ENCODE measurements at places on chromosomes 16 and 17.

- no peak for DNase-seq
Observed at GRCh38 chr17:17621254-17621653, 29.7 kb upstream of the PEMT start.

DNA sequence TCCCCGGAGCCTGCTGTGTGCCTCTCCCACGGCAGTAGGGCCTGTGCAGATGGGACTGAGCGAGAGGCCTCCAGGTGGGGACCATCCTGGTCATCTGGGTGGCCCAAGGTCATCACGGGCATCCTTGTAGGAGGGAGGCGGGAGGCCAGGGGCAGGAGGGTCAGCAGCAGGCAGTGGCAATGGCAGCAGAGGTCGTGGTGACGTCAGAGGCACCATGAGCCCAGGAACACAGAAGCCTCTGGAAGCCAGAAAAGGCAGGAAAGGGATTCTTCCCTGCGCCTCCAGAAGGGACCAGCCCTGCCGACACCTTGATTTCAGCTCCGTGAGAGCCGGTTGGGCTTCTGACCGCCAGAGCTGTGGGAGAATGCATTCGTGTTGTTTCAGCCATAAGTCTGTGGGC lies 190.3 kb downstream of the BANP start:
- DNase-seq = no peak

DNA sequence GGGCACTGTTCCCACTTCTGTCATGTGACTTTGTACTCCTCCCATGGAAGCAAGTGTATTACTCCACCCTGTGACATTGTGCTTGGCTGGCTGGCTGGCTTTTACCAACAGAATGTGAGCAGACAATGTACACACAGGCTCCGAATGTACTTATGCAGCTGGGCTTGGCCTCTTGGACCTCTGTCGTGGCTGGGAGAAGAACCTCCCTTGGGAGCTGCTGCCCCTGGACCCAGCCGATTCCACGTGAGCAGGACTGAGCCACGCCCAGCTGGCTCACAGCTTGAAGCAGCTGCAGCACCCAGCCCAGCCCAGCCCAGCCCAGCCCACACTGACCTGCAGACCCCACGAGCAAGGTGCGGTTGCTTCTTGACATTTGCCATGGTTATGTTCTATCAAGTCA lies 177.5 kb downstream of the RBFOX3 start:
- no peak for DNase-seq

DNA sequence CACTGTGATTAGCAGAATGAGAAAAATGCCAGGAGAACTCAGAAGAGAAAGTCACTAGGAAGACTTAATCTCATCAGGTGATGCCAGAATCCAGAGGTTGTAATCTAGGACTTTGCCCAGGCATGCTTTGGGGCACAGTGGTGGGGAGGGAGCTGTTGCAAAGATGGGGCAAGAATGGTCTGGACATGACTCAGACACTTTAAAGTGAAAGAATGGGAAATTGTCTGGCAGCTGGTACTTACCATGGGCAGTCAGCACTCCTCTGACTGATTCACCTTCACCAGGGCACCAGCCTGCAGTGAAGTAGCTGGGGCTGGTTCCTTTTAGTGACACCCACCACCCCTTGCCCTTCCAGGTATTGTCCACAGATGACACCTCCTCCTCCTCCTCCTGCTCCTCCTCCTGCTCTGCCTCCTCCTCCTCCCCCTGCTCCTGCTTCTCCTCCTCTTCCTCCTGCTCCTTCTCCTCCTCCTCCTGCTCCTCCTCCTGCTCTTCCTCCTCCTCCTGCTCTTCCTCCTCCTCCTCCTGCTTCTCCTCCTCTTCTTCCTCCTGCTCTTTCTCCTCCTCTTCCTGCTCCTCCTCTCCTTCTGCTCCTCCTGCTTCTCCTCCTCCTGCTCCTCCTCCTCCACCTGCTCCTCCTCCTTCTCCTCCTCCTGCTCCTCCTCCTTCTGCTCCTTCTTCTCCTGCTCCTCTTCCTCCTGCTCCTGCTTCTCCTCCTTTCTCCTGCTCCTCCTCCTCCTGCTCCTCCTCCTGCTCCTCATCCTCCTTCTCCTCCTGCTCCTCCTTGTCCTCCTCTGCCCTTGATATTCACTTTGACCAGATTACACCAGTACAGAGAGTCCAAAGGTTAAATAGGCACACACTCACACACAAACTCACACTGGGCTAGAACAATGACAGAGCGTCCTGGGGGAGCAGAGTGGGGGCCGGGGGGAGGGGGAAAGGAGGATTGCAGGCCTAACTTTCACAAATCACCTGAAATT lies at the start of gene CHD9NB:
TSS of gene CHD9NB (minus strand) at position 379 of the 983 bp plus-strand sequence. CDS start 8,739 bp downstream, outside the sequence.
- peak; percentile 79 for DNase-seq

- no peak for DNase-seq
Observed at GRCh38 chr17:81898029-81898866, 3.8 kb upstream of the NPB start.

GRCh38 chr17:63881935-63882601 lies at the start of gene GH2:
TSS of gene GH2 (minus strand) at chr17:63881944. CDS start at chr17:63881801, 143 bp downstream.
- peak; percentile 33 for DNase-seq

DNA sequence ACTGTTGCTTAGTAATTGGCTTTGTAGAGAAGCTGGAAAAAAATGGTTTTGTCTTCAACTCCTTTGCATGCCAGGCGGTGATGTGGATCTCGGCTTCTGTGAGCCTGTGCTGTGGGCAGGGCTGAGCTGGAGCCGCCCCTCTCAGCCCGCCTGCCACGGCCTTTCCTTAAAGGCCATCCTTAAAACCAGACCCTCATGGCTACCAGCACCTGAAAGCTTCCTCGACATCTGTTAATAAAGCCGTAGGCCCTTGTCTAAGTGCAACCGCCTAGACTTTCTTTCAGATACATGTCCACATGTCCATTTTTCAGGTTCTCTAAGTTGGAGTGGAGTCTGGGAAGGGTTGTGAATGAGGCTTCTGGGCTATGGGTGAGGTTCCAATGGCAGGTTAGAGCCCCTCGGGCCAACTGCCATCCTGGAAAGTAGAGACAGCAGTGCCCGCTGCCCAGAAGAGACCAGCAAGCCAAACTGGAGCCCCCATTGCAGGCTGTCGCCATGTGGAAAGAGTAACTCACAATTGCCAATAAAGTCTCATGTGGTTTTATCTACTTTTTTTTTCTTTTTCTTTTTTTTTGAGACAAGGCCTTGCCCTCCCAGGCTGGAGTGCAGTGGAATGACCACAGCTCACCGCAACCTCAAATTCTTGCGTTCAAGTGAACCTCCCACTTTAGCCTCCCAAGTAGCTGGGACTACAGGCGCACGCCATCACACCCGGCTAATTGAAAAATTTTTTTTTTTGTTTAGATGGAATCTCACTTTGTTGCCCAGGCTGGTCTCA lies 6.2 kb upstream of the TMEM235 start:
- no peak for DNase-seq

- DNase-seq = peak; percentile 66
Observed at GRCh38 chr17:40854175-40854814, 12.7 kb downstream of the KRT12 start.

- no peak for DNase-seq
Observed at GRCh38 chr16:57240851-57241250, 4.2 kb upstream of the ARL2BP start.

DNA sequence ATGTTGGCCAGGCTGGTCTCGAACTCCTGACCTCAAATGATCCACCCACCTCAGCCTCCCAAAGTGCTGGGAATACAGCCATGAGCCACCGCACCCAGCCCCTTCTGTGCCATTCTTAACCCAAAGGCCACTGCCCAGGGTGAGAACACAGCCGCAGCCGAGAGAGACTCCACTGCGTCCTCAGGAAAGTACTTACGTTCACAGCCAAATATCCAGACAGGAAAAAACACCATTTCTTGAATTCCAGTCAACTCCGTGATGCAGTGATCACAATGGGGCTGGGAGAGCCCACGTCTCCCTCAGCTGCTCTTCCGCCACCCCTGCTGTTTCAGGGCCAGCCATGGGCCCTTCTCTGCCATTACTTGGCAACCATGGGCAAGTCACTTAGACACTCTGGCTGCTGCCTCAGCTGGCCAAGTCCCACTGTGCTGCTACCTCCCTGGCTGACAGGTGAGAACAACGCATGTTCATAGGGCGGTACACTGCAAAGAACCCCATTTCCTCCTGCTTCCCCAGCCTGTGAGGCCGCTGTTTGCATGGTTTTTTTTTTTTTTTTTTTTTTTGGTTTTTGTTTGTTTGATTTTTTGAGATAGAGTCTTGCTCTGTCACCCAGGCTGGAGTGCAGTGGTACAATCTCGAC lies 4.3 kb downstream of the CDIP1 start:
- DNase-seq = no peak

DNA sequence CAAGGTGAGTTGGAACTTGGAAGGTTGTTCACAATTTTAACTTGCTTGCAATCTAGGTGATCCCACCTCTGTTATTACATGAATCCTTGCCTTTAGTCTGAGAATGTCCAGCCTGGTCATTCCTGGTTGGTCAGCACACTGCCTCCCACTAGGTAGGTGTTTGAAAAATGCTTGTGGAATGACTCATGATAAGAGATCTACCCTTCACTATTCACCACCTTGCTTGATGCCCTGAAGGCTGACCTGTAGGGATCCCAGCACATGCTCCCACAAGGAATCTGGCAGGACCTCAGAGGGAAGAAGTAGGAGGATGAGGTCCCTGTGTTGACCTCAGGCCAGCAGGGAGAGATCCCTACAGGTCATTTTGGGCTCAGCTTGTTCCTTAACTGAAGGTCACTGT lies 30.2 kb upstream of the ABCA3 start:
- DNase-seq = peak; percentile 30

DNA sequence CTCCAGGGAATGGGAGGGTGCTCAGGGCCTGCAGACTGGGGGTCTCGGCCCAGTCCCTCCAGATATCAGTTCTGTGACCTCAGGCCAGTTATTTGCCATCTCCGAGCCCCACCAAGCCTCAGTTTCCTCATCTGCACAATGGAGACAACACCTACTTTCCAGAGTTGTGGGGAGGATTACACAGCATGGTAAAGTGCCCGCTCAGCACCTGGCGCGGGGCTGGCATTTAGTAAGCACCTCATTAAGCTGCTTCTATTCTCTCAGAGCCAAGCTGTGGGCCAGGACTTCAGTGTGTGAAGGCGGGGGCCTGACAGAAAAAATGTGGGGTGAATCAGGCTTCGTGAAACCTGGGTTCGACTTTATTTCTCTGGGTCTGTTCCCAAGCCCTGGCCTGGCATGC lies 5.2 kb downstream of the FAM83G start:
- no peak for DNase-seq

- DNase-seq = no peak
Observed at GRCh38 chr17:30961209-30962188, 9.3 kb upstream of the RNF135 start.

GRCh38 chr17:76886395-76886794 lies 18.2 kb downstream of the MGAT5B start:
- DNase-seq = no peak

DNA sequence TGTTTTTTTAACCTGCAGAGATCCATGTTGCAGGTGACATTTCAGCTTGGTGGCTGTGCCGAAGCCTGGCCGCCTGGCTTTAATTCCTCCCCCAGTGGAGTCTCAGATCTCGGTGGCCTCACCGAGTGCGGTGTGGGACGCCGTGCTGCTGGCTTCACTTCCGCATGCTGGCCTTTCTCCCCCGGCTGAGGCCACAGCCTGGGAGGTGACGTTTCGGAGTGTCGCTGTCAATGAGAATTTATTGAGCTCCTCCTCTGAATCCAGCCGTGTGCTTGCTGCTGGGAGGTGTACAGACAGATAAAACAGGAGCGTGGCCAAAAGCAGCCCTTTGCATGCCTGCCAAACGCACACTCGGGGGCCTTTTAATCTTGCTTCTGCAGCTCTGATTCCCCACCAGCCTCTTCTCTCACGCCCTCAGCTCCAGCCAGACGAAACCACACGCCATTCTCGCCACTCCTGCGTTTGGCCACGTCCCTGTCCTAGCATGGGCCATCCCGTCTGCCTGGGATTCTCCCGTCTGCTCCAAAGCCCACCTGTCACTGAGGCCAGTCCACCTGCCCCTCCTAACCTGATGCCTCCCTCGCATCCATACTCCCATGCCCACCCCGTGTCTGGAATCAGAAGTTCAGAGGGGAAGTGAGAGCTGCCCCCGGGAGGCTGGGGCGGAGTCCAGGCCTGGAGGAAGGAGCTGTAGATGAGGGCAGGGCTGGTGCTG lies 3.6 kb downstream of the GSE1 start:
- DNase-seq = no peak

DNA sequence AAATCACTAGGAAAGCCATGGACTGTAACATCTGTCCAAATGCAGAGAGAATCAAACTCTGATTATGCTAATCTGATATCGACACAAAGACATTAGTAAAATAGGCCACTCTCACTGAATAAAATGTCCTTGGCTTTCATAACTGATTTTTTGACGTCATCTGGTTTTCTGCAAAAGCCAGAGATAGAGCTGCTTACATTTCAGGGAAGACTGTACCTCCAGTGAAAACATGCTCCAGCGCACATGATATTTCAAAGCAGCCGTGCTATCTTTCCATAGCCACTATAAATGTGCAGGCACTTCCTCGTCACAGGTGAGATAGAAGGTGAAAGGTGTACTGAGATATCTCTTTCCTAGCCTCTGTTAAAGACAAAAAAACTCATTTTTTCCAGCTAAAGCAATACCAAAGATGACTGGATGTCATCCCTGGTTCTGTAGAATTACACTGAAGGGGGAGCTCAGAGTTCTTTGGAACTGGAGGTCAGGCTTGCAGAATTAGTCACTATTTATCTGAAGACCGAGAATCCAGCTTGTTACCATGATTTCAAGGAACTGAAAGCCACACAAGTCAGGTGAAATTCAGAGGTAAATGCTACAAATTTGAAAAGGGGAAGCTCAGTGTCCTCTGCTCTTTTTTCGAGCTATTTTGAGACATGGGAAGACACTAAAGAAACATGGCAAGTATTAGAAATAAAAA lies 249.5 kb downstream of the CA10 start:
- no peak for DNase-seq

GRCh38 chr17:68172461-68172954 lies 75.3 kb upstream of the AMZ2 start:
- peak; percentile 47 for DNase-seq

DNA sequence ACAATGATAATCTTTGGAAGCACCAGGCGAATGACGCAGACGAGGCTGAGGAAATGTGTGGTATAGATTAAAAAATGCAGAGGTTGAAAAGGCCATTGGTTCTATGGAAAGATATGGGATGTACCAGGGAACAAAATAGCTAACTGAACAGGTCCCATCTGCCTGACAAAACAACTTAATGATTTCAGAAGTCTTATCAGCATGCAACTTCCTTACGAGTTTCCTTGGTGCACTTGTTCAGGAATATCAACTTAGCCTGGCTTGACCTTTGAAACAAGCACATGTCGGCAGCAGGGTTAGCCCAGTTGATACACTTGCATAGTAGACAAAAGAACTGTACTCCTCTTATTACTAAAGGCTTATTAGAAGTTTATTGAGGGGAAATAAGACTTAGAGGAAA lies 90.9 kb upstream of the CDH11 start:
- DNase-seq = no peak

DNA sequence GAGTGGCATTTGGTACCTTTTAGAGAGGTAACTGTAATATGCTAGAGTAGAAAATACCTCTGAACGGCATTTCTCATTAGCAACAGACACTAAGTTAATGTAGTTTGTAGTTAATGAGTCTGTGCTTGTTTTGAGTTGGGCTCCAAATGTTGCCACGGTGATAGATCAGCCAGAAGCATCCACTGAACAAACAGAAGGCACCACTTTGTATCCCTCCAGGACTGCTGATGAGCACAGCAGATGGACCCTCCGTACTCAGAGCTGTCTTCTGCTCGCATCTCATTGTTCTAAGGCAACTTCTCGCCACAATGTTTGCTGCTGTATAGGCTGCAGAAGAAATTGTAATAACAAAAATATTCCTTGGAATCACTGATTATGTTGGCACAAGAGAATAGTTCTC lies 56.1 kb downstream of the TNRC6C start:
- DNase-seq = no peak

- no peak for DNase-seq
Observed at GRCh38 chr17:1640329-1641064, 5.0 kb downstream of the SCARF1 start.

GRCh38 chr17:69560987-69561441 lies 146.5 kb downstream of the MAP2K6 start:
- no peak for DNase-seq
